ENCODE measurements at places on chromosomes 7 and 10. TPM values are rescaled to one million over a fixed set of nuclear protein-coding genes. Genes with fewer than 3 reads are reported as not detected.

The PGAM2 gene
- 0.11 TPM for total RNA-seq

The PAPOLB gene
- not detected for total RNA-seq

The NCF1 gene
- 0.32 TPM for total RNA-seq

The ARL3 gene
- 9.3 TPM for total RNA-seq

The CCDC71L gene
- 17.7 TPM for total RNA-seq

The MDFIC gene
- total RNA-seq, result 15.1 TPM

The EIF5AL1 gene
- 0.31 TPM for total RNA-seq

The HEPACAM2 gene
- not detected for total RNA-seq

The SFRP5 gene
- not detected for total RNA-seq

The HOXA11 gene
- 0.07 TPM for total RNA-seq

Measured in foreskin keratinocyte (primary cell).